ENCODE measurements at places on chromosomes 12 and 14. TPM values are rescaled to one million over a fixed set of nuclear protein-coding genes. Genes with fewer than 3 reads are reported as not detected.
A peak's percentile ranks its signal among the peaks of the same experiment; 100 is the strongest.

DNA sequence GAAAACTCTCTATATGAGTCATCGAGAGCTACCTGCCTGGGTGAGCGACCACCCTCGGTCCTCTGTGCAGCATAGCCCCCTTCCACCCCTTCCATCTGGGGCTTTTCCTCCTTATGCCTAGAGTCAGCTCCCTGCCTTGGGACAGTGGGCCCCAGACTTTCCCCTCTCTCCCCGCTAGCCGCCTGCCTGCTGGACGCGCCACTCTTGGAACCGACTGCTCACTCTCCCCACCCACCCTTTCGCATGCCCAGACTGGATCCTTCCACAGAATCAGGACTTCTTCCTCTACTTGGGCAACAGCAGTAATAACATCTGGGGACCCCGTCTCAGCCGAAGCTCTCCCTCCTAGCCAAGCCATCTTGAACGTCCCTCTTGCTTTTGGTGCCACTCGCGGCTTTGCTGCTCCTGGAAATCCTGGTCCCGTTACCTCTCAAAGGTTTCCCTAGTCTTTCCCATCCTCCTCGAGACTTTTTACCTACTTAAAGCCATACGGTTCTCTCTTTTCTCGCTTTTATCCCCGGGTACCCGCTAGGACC is 671 bp downstream of the ESYT1 start:
- DNase-seq: no peak

Gene RPS6KL1
- total RNA-seq: 2.9 TPM

GRCh38 chr12:62767496-62767895 is 167.5 kb downstream of the PPM1H start:
- DNase-seq: no peak

- DNase-seq: no peak
Measured at GRCh38 chr14:53285821-53286220, 132.7 kb upstream of the DDHD1 start.

GRCh38 chr12:98002887-98003493 is 512.4 kb upstream of the TMPO start:
- peak; percentile 27 for DNase-seq
